ENCODE measurements at places on chromosomes 3 and 15.
A peak's percentile ranks its signal among the peaks of the same experiment; 100 is the strongest.

- DNase-seq: no peak
Measured at GRCh38 chr3:47455806-47456452, 19.8 kb downstream of the SCAP start.

DNA sequence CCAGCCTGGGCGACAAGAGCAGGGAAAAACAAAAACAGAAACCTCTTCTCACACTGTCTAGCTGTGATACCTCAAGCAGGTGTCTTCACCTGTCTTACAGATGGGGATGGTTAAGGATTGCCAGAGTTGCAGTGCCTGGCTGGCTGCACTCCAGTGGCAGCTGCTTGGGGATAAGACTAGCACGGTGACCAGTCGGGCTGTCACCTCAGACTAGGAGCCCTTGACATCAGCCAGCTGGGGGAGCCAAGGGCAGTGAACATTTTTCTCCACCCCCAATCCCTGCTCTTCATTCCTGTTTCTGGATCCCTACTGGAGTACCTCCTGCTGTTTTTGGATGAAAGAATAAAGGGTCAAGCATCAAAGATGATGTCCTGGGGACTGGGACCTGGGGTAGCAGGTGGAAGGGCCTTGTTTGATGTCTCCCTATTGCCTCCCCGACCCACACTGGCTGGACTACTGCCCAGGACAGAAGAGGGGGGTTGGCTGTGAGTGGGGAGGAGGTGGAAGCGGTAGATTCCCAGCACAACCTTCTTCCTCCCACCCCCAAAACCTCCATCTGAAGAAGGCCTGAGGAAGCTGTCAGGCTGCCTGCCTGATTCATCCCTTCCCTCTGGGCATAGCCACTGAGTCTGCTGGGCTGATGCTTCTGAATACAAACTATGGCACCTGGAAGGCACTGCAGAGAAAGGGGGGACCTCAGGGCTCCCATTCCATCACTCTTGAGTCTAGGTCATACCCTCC lies 7.0 kb upstream of the CPNE9 start:
- no peak for DNase-seq

DNA sequence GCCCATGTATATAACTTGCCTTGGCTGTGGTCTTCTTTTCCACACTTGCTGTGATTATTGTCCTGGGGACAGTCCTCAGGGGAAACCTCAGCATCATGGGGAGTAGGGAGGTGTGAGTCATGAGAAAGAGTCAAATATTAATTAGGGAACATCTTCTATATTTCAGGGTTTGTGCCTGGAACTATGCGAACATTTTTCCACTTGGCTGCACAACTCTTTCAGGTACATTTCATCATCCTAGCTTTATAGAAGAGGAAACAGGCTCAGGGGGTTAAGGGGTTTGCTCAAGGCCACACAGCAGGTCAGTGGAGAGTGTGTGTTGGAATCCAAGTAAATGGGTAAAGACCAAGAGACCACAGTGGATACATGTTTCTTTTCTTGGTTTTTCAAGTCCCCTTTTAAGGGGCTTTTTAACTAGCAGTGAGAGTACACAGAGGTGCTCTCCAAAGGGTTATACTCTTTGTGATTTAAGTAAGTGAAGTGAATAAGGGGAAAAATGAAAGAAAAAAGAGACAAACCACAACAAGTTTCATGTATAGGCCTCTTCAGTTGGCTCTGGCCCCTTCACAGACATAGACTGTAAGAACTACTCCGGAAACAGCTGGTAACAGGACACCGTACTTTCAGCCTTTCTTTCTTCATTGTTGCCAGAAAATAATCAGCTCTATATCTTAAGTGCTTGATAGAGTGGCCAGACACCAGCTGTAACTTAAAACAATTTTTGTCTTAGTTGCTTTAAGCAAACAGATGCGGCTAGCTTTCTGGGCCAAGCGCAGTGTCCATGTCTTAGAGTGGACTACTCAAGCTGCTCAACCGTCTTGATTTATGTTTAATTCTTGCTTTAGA lies 64.6 kb downstream of the EEFSEC start:
- no peak for DNase-seq

DNA sequence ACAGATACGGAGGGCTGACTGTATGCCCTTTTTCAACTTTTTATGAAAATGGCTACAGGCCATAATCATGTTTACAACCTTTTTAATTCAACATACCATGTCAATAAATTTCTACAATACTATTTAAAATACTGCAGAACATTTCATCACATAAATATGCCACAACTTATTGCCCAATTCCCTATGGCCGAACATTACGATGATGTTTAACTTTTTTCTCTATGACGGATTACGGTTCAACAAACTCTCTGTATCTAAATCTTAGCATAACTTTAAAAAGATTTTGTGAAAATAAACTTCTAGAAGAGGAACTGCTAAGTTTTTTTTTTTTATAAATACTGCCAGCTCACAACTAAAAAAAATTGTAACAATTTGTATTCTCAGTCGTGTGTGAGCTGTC lies 220.4 kb downstream of the OSBPL10 start:
- no peak for DNase-seq

- DNase-seq: no peak
Measured at GRCh38 chr3:184726497-184726896, 14.6 kb upstream of the MAGEF1 start.

- DNase-seq: no peak
Measured at GRCh38 chr3:134341389-134341788, 32.9 kb downstream of the AMOTL2 start.

DNA sequence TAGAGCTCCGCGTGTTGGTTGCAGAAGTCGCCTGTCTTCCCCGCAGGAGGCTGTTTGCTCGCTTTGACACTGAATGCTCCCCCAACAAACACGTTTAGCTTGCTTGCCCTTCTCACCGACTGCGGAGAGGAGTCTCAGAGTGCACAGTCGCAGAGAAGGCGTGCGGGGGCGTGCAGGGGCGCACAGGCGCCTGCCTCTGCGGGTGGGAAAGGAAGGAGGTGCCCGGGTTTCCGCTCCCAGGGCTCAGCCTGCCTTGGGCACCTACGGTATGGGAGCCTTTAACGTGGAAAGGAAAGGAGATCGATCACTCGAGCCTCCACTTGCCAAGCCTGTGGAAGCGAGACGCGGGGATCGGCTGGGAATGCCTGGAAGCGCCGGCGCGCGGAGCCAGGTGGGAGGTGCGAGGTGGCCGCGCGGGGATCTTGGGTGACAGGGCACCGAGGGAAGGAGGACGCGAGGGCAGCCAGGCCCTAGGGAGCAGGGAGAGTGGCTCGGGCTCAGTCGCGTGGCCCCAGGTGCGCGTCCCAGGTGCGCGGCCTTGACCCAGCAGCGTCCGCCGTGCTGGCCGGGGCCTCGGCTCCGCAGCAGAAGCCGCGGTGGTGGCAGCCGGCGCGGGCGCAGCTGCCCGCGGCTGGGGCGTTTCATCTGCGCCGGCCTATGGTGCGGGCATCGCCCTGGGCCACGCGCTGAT lies at the start of gene FAN1:
Gene FAN1 (plus strand): TSS at position 419 of the 691 bp plus-strand sequence. CDS start 749 bp downstream, outside the sequence.
- DNase-seq: peak; percentile 48

DNA sequence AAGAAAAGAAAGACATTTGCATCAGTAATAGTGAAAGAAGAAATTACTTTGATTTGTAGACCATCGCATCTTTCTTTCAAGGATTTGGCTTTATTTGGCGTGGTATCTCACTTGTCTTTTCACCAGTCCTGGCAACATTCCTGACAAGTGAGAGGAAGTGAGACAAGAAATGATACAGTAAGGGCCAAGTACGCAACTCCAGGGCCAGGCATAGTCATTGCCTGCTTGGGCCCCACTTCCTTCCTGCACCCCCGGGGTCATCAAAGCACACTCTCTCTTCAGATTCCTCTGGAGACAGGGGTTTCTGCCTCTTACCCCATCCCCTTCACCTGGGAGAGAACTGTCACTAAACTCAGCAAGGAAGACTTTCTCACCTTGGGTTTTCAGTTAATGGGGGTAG lies 55.1 kb downstream of the CD47 start:
- no peak for DNase-seq

DNA sequence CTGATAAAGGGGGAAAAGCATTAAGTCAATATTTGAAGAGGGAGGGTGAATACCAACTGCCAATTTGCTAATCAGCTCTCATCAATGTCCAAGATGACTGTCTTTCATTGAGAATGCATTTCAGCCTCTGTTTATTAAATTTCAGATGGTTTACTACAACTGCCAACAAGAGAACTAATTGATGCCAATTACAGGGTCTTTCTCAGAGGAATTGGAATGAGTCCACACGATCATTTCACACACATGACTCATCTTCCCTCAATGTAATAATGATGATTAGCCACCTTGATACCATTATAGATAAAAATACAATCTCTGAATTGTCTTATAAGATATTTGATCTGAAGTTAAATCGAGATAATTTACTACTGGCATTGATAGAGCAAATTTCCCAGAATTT lies 1274.4 kb downstream of the ROBO2 start:
- no peak for DNase-seq

DNA sequence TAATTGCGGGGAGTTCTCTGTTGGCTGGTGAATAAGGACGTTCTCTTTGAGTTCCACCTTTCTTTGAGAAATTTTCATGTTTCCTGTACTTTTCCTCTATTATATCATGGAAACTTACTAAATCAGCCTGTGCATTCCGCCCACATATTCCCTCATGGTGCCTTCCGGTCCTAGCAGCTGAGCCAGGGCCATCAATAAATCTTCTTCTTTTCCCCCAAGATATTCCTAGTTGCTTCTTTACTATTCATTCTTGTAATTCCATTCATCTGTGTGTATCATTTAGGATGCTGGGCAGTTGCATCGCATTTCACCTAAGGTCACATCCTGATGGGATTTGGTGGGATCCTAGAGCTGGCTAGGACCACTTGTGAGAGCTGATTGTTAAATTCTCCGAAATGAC lies 139.2 kb downstream of the RBMS3 start:
- no peak for DNase-seq

DNA sequence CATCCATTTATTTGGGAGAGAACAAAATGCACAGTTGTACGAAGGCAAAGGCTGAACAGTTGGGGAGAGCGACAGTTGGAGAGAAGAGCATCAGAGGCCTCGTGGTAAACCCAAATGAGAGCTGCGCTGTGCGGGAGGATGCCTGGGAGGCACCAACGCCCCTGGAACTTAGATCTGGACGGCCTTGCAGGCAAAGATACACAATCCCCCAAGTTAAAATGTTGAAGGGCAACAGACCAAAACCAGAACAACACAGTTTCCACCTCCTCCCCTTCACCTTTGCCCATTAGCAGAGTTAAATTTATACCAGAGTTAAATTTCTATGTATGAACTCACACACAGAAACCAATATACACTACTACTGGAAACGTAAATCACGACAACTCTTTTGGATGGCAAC lies 339.6 kb downstream of the RORA start:
- no peak for DNase-seq

GRCh38 chr3:105944276-105944675 lies 75.5 kb upstream of the CBLB start:
- no peak for DNase-seq

GRCh38 chr3:105322570-105323273 lies 44.0 kb upstream of the ALCAM start:
- no peak for DNase-seq

GRCh38 chr3:20637729-20638128 lies 451.7 kb upstream of the SGO1 start:
- DNase-seq: no peak

DNA sequence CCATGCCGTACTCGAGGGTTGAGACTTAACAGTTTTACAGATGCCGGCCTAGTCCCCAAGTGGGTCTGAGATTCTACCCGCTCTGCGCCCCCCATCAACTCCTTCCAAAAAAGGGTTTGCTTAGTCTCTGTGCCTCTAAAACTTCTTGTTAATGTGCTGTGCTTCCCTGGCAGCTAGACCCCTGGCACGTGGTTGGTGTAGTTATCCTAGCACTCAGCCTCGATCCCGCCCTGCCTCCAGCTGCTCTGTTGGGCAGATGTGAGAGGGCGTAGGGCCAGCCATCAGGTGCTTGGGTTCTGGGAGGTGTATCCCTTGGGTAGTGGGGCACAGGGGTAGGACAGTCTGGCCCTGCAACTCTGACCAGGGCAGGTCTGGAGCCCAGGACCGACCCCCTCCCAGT lies 79.5 kb downstream of the FBLN2 start:
- no peak for DNase-seq

GRCh38 chr3:119300991-119301391 lies 6.8 kb downstream of the ARHGAP31 start:
- DNase-seq: no peak

- DNase-seq: no peak
Measured at GRCh38 chr15:32641517-32642059, at the start of gene SCG5. Gene SCG5 (plus strand): TSS chr15:32641710. CDS start chr15:32643593, 1,883 bp downstream.

DNA sequence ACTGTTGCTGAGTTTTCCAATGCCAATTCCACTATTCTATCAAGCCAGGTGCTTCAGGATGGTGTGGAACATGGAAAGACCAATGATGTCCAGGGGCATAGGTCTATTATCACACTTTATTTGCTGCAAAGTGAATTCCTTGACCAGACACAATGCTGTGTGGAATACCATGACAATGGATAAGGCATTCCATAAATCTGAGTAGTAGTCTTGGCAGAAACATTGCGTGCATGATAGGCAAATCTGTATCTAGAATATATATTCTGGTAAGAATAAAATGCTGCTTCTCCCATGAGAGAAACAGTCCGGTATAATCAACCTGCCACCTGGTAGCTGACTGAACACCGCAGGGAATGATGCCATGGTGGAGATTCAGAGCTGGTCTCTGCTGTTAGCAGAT lies 70.0 kb upstream of the ALDH1A3 start:
- no peak for DNase-seq

DNA sequence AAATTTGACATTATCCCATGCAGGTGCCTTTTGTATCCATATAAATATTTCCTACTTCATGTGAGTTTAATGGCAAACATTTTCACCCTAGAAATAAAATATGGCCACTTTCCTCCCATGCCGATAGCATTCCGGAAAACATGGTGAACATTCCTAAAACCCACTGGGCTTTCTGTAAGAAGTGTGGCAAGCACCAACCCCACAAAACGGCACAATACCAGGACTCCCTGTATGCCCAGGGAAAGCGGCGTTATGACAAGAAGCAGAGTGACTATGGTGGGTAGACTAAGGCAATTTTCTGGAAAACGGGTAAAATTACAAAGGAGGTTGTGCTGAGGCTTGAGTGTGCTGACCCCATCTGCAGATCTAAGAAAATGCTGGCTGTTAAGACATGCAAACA lies 7.6 kb downstream of the ANXA2 start:
- DNase-seq: no peak

DNA sequence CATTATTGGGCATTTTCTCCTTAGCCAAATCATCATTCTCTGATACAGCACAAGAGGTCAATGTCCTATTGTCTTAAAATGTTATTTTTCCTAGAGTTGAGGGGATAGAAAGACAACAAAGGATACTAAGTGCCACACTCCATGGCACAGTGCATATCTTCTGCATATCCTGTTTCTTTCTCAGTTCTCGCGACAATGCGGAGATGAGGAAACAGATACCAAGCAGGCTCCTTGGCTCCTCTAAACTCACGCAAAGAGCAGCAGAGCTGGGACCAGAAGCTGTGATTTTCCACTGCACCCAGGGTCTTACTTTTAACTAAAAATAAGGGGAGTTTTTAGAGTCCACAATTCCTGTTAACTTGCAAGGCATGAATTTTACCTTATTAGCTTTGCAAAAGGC lies 10.5 kb upstream of the VGLL4 start:
- no peak for DNase-seq

DNA sequence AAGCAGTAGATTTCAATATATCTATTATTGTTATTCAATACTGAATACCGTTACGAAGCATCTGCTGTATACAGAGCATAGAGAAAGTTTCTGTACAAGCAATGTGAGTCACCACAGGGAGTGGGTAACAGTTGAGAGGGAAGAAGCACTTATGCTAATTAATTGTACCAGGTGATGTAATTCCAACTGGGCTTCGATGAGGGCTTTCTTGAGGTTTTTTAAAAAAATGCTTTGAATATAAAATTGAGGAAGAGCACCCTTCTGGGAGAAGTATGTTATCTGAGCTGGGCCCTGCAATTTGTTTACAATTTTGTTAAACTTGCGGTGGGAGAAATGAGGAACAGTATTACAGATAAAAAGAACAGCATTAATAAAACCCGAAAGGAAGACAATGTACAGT lies 197.9 kb downstream of the TPRG1 start:
- no peak for DNase-seq

All from omental fat pad (tissue), 4 donors.